IMR-90 (cell line): ENCODE measurements at places on chromosomes 3 and 15. TPM values are rescaled to one million over a fixed set of nuclear protein-coding genes. Genes with fewer than 3 reads are reported as not detected.
A peak's percentile ranks its signal among the peaks of the same experiment; 100 is the strongest.

DNA sequence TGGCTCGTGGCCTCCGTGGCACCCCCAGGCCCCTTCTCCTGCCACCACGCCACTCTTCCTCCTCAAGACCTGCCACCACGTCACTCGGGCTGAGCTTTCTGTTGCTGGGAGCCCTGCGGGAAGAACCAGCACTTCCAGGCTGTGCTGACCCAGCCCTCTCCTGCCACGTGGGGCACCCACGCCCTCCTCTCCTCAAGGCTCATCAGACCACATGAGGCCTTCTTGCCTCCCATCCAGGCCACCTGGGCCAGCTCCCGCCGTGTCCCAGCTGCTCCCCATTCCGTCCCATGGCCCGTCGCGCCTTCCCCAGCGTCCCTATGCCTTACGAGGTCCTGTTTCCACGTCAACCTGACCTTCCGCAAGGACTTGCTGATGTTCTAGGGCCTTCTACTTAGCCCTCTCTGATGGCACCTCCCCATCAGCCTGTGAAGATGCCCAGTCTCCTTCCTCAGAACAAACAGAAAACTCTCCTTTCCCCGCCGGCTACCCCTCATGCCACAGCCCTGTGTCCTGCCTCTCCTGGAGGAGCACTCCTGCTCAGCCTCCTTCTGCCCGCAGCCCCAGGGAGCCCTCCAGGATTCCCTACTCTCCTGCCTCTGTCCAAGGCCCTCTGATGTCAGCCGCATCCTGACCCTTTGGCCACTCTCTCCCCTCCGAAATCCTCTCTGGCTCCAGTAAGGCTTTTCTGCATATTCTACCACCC, 71.1 kb upstream of the BLM start:
- peaks cover 25% of the 10 kb centered on the region for H3K36me3 ChIP-seq
- DNase-seq: no peak
- no peak overlapping the region for H3K27ac ChIP-seq
- no peak overlapping the region for H3K4me3 ChIP-seq
- H3K27me3 ChIP-seq: no peaks in the 10 kb centered on the region

- no peaks in the 10 kb centered on the region for H3K27me3 ChIP-seq
- H3K27ac ChIP-seq: no peak overlapping the region
- no peaks in the 10 kb centered on the region for H3K36me3 ChIP-seq
- no peak for DNase-seq
Observed at GRCh38 chr3:182331341-182331740, 462.0 kb upstream of the ATP11B start.

The C3orf80 gene
- not detected in 2 replicates for total RNA-seq

DNA sequence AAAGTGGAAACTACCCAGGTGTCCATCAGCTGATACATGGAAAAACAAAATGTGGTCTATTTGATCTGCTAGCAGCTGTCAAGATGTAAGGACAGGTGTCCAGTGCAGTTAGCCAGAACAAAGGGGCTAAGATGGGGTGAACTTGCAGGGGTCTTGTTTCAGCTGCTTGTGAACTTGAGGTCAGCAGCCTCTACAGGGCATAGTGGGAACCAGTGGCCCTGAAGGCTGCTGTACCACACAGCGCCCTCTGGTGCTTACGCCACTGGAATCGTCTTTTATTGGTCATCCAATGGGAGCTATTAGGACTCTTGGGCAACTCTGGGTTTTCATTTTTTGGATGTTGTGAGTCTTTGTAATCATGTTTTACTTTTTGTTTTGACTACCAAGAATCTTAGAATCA, 62.2 kb upstream of the CTSH start:
- no peaks in the 10 kb centered on the region for H3K36me3 ChIP-seq
- no peak overlapping the region for H3K4me3 ChIP-seq
- DNase-seq: peak; percentile 50
- no peak overlapping the region for H3K27ac ChIP-seq
